ENCODE measurements at places on chromosomes 2 and 18.
A peak's percentile ranks its signal among the peaks of the same experiment; 100 is the strongest.

DNA sequence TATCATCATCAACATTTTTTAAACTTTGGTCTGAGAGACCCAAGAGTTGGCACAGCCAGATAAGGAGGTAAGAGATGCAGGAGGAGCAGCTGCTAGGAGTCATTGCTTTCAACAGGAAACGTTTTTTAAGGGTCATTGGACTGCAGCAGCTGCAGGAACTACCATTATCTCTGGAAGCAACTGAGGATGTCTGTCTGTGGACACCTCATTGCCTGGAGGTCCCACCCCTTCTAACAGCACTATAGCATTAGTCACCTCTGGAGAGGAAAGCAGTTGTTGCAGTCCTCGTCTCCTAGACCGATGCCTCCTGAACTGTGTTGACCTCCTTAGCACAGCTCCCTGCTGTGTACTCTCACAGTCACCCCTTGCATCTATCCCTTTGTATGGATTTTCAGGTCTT is 21.5 kb upstream of the FSHR start:
- no peak for DNase-seq

GRCh38 chr2:15939556-15939853 is 845 bp upstream of the MYCN start:
- peak; percentile 23 for DNase-seq

DNA sequence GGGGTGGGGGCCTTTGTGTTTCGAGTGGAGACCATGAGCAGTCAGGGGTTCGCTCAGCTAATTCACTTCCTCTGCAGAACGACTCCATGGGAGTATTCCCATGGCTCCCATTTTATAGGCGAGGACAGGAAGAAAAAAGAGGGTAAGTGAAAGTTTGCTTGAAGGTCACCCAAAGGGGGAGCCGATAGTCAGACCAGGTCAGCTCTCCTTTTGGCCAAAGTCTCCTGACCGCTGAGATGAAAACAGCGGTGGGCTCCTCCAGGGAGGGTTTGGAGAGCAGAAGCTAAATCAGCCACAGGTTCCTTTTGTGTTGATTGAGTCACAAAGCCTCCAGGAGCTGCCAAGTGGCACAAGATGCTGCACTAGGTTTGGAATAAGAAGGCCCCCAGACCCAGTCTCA is 34.1 kb upstream of the CTAGE1 start:
- DNase-seq = no peak

DNA sequence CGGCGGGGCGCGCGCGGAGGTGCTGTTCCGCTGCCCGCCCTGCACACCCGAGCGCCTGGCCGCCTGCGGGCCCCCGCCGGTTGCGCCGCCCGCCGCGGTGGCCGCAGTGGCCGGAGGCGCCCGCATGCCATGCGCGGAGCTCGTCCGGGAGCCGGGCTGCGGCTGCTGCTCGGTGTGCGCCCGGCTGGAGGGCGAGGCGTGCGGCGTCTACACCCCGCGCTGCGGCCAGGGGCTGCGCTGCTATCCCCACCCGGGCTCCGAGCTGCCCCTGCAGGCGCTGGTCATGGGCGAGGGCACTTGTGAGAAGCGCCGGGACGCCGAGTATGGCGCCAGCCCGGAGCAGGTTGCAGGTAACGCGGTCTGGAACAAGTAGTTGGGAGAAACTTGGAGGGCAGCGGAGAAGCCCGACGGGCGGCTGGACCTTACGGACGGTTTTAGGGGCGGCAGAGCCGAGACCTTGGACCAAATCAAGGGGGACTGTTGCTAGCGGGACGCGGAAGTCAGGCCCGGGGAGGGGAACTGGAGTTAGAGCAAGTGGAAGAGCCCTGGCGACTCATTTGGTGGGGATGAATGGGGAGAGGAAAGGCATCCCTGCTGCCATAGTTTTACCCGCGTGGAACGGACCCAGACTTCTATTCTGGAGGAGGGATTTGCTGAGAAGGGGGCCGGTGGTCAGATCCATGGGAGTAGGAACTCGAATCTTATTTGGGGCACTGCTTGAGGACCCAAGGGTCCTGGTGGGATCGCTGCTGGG is 573 bp downstream of the IGFBP2 start:
- no peak for DNase-seq

- DNase-seq = no peak
Measured at GRCh38 chr2:20363578-20363977, 12.9 kb upstream of the PUM2 start.

DNA sequence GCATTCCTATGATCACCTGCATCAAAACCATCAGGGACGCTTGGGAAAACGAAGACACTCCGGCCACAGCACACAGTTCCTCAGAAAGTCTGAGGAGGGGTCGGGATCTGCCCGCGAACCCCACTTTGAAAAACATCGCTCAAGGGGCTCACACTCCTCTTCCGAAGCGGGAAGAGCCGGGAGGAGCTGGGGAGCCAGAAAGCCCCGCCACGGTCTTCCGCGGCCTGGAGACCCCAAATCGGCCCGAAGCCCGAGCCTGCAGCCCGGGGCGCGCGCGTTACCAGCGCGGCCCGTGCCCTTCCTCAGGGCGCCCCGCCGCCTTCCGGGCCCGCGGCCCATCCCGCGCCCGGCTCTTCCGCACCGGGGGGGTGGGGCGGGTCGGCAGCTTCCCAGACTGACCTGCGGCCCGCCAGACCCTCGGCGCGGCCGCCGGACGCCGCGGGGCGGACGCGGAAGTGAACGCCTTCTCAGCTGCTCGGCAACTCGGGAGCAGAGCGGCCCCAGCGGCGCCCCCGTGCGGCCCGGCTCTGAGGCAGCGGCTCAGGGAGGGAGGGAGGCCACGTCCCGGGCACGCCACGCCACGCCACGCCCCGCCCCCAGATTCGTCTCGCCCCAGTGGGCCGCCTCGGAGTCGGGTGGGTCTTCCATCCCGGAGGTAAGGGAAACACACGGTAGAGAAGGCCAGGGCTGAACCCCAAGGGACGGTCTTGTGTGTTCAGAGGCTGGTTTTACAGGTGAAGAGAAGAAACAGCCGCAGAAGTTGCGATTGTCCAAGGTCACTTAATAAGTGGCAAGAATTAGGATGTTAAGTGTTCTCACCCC is at the start of gene KCTD18:
Gene KCTD18 (minus strand): TSS at position 457 of the 822 bp plus-strand sequence. CDS start 3,052 bp downstream, outside the sequence.
- DNase-seq = peak; percentile 88

DNA sequence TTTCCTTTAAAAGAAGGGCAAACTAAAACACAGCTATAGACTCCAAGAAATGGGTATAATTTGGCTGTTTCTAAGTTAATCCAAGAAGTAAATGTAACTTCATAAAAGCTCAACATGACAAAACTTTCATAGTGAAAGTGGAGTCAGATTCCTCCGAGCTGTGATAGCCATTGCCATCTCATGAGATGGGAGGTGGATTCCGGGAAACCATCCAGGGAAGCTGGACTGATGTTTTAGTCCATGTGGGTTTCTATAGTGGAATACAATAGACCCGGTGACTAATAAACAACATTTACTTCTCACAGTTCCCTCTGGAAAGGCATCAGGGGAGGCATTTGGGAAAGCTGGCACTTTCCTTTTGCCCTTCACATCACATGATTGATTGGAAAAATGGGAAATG is 10.0 kb upstream of the LAPTM4A start:
- no peak for DNase-seq

DNA sequence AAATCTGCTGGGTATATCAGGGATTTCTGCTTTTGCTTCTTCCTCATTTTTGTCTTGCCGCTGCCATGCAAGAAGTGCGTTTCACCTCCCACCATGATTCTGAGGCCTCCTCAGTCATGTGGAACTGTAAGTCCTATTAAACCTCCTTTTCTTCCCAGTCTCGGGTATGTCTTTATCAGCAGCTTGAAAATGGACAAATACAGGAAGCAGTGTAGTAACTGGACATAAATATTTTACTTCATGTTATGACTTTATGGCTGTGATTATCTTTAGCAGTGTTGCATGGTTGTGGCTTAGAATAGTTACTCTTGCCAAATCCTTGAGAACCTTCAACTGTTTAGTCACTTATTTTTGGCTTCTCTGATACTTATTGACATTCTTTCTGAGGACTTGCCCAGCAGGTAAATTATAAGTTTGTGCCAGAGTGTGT is 66.2 kb upstream of the DLX2 start:
- DNase-seq = no peak

GRCh38 chr2:234497594-234498235 is 834 bp upstream of the ARL4C start:
- DNase-seq = no peak

DNA sequence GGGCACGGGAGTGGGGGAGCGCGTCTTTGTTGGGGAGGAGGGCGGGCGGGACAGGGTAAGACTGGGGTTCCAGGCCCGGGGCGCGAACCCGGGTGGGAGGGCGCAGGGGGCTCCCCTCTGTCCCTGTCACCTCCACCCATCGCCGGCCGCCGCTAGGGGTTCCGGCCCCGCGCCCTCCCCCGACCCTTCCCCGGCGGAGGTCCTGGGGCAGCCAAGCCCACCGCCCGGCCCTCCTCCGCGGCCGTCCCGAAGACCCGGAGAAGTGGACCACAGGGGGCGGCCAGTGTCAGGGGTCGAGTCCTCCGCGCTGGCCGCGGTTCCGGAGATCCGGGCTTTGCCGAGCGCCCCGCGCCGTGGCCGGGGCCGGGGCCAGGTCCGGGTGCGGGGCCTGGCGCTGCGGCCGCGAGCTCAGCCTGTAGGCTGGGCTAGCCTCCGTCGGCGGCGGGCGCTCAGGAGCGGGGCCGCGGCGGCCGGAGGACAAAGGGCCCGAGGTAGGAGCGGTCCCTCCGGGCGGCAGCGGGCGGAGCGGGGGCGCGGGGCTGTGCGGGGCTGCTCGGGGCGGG is 16.6 kb upstream of the E2F6 start:
- no peak for DNase-seq

DNA sequence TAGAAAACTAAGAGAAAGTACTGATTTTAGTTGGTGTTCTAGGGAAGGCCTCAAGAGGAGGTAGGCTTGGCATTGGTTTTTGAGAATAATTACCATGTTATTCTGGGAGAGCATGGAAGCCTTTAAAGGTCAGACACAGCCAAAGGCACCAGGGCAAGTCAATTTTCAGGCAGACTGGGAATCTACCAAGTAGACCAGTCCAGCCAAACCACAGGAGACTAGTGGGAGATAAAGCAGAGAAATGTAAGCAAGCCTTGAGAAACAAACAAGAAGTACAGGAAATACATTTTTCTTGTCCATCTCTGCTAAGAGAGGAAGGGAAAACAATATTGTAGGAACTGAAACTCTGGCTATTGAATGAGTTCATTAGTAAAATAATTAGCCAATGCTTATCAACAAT is 5.5 kb upstream of the CCDC68 start:
- DNase-seq = no peak

- no peak for DNase-seq
Measured at GRCh38 chr2:210913461-210913860, 357.1 kb downstream of the CPS1 start.

DNA sequence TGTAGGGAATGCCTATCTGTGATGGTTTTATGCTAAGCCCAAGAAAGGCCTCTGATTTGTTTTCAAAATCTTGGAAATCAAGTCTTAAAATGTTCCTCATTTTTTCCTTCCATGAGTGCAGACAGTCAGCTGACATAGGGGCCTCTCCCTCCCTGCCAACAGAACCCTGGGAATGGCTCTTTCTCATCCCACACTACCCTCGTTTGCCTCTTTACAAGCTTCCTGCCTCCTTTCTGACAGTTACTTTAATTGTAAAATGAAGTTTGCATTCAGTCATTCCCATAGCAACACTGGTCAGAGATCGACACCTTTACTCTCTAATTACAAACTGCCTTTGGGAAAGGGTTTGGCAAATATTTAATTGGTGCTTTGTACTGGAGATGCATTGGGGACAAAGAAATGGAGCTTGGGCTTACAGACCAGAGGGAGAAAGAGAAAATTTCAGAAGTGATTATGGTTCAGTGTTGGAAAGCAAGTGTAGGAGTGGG is 25.4 kb downstream of the KIF5C start:
- no peak for DNase-seq

- no peak for DNase-seq
Measured at GRCh38 chr18:23213200-23213599, 77.9 kb downstream of the CABLES1 start.
